ENCODE measurements at places on chromosomes 2 and 18.

GRCh38 chr18:43789234-43790000 is 512.1 kb upstream of the SYT4 start:
- DNase-seq = no peak

- no peak for DNase-seq
Observed at GRCh38 chr2:101614127-101614759, 83.3 kb upstream of the MAP4K4 start.

DNA sequence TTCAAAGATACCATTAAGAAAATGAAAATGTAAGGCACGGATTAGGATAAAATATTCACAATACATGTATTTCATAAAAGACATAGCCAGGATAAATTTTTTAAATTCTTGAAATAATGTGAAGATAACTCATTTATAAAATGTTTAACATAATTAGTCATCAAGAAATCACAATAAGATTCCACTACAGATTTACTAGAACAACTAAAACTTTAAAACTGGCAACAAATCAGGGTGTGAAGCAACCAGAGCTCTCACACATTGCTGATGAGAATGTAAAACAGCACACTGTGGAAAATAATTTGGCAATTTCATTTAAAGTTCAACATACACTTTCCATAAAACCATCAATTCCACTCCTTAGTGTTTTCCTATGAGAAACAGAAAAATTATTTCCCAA is 89.6 kb upstream of the UBE2E3 start:
- DNase-seq = no peak

DNA sequence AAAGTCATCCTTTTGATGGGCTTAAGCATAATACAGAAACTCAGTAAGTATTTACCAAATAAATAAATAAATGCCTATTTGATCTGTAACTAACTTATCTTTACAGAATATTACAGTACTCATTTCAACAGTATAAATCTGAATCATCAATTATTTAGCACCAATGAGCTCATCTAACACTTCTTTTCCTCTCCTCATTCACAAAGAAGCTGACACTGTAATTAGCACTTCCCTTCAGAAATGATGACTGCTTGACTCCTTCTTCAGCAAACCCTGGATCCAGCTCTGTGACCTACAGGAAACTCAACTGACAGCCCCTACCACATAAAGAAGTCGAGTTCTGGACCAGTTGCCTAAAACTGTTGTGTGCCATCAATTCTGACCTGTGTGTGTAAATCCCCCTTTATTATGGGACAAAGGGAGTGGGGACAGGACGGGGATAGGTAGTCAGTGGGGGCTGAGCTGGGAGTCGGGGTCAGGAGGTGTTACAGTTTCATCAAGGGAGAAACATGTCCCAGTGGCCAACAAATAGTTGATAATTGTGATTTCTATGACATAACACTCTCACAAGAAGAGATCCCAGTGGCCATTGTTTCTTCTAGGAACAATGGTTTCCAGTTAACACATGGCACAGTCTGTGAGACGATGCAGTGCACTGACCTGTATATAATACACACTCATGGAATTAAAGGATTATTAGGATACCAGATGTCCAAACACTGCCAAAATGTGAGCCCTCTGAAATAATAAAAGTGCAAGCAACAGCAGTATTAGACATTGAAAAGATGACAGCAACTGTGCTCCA is 68.7 kb downstream of the STK39 start:
- DNase-seq = no peak

- no peak for DNase-seq
Observed at GRCh38 chr2:28291811-28292440, 100.7 kb upstream of the FOSL2 start.

All from T-cell (primary cell).